ENCODE measurements at places on chromosomes 3 and 15.

- no peak for DNase-seq
Observed at GRCh38 chr3:138135833-138136194, 3.6 kb upstream of the A4GNT start.

GRCh38 chr15:69668039-69668705, 215.6 kb downstream of the RPLP1 start:
- no peak for DNase-seq

DNA sequence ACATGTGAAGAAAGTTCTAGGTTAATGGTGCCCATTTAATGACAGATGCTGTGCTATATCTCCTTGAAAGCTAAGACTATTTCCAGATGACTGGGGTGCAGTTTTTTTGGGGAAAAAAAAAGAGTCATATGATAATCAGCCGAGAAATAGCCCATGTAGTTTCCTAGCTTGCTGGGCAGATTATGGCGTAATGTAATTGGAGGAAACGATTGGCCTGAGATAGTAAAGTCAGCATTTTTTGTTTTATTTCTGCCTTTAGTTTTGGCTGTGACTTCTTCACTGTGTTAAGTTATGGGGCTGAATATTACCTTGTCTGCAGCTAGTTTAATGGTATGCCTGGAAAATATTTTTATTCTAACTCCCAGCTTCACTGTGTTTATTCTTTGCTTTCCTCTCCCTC, 24.0 kb downstream of the PDHB start:
- DNase-seq = no peak

GRCh38 chr3:131881777-131882176, 153.0 kb downstream of the CPNE4 start:
- DNase-seq = no peak

- no peak for DNase-seq
Observed at GRCh38 chr3:3594986-3595385, 204.2 kb upstream of the LRRN1 start.

DNA sequence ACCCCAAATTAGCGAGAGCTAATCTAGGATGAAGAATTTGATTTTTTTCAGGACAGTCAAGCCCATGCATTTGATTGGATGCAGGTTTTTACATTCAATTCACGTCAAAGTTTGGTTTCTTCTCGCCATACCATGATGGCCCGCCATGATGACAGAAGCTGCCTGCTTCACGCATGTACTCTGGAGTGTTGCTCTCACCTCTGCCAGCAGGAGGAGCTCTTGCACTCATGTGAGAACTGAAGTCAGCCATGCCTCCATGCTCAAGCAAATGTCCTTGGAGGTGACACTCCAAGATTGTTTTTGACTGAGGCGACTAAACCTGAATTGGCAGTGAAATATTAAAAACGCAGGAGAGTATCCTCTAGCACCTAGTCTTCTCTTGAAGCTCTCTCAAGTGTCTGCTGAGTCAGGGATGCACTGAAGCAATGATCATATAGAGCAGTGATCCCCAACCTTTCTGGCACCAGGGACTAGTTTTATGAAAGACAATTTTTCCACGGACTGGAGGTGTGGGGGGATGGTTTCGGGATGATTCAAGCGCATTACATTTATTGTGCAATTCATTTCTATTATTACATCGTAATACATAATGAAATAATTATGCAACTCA, 120.9 kb downstream of the SAMMSON start:
- DNase-seq = peak; percentile 81

GRCh38 chr3:9715764-9716437, 12.3 kb downstream of the CPNE9 start:
- peak; percentile 85 for DNase-seq

DNA sequence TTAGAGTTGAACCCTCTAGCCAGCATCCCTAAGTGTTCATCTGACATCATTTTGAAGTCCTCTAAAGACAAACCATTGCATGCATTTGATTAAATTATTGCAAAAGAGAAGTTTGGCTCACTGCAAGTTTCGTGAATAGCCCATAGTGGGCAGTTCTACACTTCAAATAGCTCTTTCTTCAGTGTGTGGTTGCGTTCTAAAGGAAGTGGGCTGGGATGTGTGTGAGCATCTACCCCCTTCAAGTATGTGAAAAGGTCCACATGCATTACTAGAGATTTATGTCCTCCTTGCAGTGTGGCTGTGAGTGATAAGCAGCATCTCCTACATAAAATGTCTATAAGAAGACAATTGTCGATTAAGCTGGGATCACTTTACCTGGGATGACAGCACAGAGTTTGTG, 54.6 kb downstream of the SST start:
- no peak for DNase-seq

DNA sequence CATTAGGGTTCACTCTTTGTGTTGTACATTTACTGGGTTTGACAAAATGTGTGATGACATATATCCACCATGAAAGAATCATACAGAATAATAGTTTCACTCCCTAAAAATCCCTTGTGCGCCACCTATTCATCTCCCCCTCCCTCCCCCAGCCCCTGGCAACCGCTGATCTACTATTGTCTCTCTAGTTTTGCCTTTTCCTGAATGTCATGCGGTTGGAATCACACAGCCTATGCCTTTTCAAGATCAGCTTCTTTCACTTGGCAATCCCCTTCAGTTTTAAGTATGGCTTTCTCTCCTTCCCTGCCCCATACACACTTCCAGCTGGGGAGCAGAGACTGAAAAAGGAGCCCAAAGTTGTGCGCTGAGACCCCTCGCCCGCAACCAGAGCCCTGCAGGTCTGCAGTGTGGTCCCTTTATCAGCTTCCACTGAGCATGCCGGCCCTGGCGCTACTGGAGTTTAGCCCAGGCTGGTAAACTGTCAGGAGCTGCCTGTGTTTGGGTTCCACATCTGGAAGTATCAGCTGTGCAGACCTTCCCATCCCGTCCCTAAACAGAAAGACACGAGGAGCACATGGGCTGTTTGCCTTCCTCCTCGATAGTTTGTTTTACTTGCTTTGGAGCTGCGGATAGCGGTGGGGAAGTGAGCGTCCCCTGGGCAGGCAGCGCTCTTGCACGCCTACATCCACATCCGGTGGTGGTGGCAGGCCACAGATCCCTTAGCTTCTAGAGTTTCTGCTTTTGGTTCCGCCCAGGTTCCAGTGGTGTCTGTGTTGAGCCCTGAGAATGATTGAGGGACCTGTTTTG, 12.3 kb downstream of the BOC start:
- DNase-seq = no peak

DNA sequence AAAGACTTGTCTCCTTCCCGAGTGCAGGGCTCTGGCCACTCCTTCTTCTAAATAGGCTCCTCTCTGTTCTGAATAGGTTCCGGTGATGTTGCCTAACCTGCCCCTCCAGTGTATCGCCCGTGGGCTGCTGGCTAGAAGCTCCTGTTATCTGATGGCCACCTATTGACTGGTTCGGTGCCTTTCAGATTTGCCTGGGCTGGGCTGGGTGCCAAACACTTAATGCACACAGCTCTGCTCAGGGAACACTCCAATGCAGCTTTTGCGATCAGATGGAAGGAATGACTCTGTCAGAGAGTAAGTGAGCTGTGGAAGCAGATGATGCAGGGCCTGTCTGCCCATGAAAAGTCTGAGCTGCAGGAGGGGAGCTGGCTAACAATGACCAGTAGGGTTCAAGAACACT, 112.9 kb downstream of the CORO2B start:
- DNase-seq = no peak

GRCh38 chr3:179750720-179751328, 98.0 kb downstream of the USP13 start:
- peak; percentile 6 for DNase-seq

- DNase-seq = peak; percentile 42
Observed at GRCh38 chr15:40436892-40437751, 3.6 kb upstream of the BAHD1 start.

DNA sequence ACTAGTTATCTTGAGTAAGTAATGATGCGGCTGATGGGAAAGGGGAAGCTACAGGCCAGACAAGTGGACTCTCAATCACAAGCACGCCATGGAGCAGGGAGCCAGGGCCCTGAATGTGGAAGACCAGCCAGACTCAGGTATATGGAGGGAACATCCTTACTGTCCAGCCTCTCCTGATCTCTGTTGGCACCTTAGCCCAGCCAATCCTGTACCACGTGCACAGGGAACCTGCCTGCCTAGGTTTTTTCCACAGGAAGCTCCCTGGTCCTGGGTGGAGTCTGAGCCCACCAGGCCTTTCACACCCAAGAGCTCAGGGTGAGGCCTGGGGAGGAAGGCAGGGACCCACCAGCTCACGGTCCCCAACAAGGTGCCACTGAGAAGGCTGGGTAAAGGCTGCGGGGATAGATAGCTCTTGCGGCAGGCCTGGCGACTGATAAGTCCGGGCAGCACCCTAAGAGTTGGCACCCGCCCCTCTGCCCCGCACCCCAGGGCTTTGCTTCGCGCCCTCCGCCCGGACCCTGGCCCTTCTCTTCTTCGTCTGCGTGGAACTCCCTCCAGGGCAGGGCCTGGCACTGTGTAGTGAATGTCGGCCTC, 933 bp upstream of the APEH start:
- DNase-seq = no peak

GRCh38 chr3:42773409-42773751, 327 bp upstream of the CCDC13 start:
- DNase-seq = no peak

GRCh38 chr15:70060214-70060992, 37.3 kb downstream of the TLE3 start:
- no peak for DNase-seq

DNA sequence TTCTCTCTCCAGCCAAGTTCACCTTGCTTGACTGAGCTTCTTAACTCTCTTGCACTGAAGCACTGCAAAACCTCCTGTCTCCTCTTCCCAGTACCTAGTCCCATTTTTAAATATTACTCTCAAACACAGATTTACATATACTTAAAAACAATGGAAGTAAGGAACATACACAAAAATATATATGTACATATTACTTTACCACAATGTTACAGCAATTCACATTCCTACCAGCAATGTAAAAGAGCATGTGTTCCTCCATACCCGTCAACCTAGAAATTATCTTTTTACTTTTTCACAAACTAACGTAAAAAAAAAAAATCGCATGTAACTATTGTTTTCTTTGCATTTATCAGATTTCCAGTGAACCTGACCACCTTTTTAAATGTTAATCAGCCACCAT, 60.4 kb downstream of the RYK start:
- DNase-seq = no peak

DNA sequence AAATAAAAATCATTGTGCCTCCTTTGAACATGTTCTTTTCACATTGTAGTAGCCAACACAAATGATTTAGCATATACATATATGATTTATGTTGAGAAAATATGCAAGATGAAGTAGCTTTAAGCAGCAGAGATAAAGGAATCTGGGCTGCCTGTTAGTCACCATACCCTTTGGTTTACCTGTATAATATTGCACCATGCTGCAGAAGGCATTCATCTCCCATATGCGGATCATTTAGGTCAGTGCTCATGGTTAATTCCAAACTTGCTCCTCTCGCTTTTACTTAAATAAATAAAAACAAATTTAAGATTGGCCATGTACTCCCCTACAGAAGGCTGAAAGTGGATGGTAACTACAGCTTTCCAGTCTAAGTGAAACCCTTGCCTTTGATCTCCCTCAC, 86.7 kb upstream of the TBL1XR1 start:
- no peak for DNase-seq

- DNase-seq = no peak
Observed at GRCh38 chr3:122298239-122298638, 26.8 kb upstream of the CSTA start.

DNA sequence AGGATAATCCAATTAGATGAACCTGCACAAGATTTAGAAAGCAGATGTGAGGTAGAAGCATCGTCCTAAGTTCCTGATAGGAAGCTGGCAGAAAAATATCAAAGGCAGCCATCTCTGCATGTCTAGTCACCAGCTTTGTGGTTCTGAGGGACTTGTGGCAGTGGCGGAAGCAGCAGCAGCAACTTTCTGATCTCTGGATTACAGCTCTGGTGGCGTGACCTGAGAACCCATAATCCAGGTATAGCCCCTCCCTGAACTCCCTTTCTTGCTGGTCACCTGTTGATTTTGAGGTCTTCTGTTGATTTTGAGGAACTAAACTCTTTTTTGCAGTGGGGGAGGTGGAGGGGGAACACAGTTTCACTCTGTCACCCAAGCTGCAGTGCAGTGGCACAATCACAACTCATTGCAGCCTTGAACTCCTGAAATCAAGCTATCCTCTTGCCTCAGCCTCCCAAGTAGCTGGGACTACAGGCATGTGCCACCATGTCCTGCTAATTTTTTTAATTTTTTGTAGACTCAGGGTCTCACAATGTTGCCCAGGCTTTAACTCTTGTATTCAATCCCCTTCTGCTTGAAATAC, 7.9 kb downstream of the FSIP1 start:
- DNase-seq = peak; percentile 27

DNA sequence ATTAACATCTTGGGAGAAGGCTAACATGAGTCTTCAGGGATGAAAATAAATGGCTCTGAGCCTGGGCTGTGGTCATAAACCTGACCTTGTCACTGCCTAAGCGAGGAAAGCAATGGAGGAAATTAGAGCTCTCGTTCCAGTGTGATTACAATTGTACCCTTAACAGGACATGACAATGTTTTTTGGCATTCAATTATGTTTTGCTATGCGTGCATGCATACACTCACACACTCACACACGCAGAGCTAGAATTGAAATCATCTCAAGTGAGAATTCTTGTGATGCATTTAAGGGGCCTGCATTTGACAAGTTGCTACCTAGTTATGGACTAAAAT, 24.1 kb downstream of the ZNF80 start:
- DNase-seq = no peak

- DNase-seq = no peak
Observed at GRCh38 chr3:182094321-182094720, 382.6 kb downstream of the SOX2 start.

DNA sequence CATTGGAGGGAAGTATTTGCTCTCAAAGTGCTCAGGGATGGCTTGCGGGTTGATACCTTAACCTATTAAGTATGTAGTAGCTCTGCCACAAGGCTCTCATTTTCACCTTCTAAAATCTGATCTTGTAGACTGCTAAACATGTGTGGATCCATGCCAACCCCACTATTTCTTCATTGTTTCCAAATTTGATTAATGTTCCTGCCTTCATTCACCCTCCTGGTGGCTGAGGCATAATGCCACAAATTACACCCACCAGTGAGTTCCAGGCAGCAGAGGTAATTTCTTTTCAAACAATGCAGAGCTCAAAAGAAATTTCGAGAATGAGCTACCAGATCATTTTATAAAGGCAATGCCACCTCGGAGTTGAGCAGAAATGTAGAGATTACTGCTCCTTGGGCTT, 71.0 kb downstream of the EDEM1 start:
- DNase-seq = no peak

DNA sequence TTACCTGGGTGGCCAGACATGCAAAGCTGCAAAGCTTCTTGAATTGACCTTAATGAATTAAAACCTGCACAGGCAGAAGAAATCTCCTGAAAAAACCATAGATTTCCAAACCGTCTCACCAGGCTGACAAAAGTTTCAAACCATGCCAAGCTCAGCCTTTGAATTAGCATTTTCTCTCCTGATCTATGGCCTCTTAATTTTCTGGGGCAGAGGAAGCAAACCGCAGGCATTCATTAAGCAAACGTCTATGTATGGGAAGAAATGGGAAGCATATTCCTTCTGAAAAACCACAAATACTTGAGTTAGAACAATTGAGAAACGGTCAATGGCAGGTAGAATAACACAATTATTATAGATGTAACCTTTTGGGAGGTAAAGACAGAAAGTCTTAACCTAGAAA, 500.2 kb upstream of the NR2F2 start:
- DNase-seq = no peak

Measured in erythroblast (primary cell).